ENCODE measurements at places on chromosomes 7 and 10.
A peak's percentile ranks its signal among the peaks of the same experiment; 100 is the strongest.

- DNase-seq, result no peak
Measured at GRCh38 chr7:132455378-132455777, 120.9 kb downstream of the PLXNA4 start.

DNA sequence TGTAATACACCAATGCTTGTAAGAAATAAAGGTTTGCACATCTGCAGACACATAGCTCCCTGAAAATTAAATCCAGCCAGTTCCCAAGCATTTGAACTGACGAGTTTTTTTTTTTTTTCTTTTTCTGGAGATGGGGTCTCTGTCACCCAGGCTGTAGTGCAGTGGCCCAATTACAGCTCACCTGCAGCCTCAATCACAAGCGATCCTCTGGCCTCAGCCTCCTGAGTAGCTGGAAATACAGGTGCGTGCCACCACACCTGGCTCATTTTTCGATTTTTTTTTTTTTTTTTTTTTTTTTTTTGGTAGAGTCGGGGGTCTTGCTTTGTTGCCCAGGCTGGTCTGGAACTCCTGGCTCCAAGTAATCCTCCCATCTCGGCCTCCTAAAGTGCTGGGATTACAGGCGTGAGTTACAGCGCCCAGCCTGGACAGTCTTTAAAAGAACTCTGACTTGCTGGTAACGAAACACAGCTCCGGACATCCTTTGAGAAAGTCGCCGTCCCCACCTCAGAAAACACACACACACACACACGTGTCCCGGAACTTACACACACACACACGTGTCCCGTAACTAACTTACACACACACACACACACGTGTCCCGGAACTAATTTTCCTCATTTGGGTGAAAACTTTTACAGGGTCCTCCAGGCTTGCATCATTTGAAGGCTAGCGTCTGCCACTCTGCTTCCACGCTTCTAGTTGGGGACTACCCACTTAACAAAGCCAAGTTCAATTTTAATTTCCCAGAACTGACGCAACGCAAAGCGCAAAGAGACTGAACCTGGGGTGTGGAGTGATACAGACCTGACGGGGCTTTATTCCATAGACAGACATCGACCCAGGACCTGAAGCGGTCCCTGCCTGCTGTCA is 18.6 kb downstream of the OCM2 start:
- DNase-seq, result peak; percentile 43

DNA sequence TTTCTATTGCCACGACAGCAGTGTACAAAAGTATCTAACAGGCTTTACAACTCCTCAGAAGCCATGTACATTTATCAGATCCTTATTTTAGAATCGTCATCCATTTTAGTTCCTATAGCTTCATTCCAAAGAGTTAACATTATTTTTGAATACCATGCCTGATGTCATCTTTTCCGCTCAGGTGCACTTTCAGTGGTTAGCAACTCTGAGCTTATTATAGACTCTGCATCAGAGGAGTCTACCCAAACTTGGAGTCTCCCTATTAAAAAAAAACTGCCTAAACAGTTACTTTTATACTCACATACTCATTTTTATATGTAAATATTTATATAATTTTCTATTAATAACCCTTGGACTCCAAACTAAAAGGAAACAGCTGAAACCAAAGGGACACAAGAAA is 31.6 kb upstream of the PRSS37 start:
- no peak for DNase-seq

DNA sequence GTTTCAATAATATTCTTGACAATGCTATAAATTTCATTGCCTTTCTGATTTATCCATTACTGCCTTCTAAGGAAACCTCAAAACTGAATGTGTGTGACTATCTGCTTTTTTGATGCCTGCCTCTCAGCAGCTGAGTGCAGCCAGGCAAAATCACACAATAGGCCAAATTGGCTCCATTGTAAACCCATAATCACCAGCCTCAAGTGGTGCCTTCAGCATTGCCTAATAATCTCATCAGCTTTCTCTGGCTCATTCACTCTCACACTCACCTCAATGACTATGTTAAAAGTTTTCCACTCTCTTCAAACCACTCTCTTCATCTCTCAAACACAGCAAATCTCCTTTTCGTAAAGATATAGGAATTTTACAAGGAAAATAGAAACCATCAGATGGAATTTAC is 182.5 kb upstream of the COL1A2 start:
- DNase-seq, result no peak

GRCh38 chr10:28300027-28300426 is 2.8 kb downstream of the MPP7 start:
- peak; percentile 34 for DNase-seq

- no peak for DNase-seq
Measured at GRCh38 chr7:142886866-142887265, 1.3 kb upstream of the TRPV6 start.
